ENCODE measurements at places on chromosomes 4 and X. TPM values are rescaled to one million over a fixed set of nuclear protein-coding genes. Genes with fewer than 3 reads are reported as not detected.

- H3K4me3 ChIP-seq: no peak overlapping the region
- H3K27ac ChIP-seq: no peak overlapping the region
- DNase-seq: no peak
- H3K27me3 ChIP-seq: peaks cover 10% of the 10 kb centered on the region
Observed at GRCh38 chr4:818106-818921, 7.6 kb downstream of the CPLX1 start.

DNA sequence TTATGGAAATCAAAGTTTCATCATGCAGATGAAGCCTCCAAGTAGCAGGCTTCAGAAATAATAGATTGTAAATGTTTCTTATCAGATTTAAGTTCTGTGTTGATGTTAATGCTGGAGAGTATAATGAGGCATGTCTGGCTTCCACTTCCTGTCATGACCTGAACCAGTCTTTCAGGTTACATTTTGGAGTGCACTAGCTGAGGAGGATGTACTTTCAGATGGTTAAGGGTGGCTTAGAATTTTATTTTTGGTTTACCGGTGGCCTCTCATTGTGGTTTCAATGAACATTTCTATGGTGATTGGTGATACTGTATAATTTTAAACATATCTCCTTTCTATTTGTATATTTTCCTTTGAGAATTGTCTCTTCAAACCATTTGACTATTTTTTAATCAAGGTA, 890.4 kb downstream of the SH3BGRL start:
- H3K27me3 ChIP-seq: no peaks in the 10 kb centered on the region
- H3K4me3 ChIP-seq: no peak overlapping the region
- DNase-seq: no peak
- no peaks in the 10 kb centered on the region for H3K4me1 ChIP-seq
- no peak overlapping the region for H3K27ac ChIP-seq

DNA sequence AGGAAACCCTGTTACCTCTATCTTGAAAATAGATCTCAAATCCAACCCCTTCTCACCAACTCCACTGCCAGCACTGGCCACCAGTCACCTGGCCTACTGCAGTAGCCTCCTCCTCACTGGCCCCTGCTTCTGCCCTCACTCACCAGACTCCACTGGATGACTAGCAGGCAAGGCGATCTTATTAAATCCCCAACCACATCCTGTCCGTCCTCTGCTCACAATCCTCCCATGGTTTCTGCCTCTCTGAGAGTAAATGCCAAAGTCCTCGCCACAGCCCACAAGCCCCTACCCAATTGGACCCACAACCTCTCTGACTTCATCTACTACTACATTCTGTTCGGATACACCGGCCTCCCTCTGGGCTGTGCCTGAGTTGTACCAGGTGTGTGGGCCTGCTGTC, 5.4 kb upstream of the PIM2 start:
- H3K36me3 ChIP-seq: peaks cover 11% of the 10 kb centered on the region
- peaks cover 77% of the 10 kb centered on the region for H3K4me1 ChIP-seq
- no peaks in the 10 kb centered on the region for H3K27me3 ChIP-seq
- no peak overlapping the region for H3K4me3 ChIP-seq
- no peak for DNase-seq
- peak overlapping the region; percentile 57 for H3K27ac ChIP-seq

GRCh38 chr4:171714791-171715454, 98.3 kb upstream of the GALNTL6 start:
- no peak overlapping the region for H3K4me3 ChIP-seq
- DNase-seq: no peak
- H3K27ac ChIP-seq: no peak overlapping the region
- no peaks in the 10 kb centered on the region for H3K27me3 ChIP-seq
- H3K36me3 ChIP-seq: no peaks in the 10 kb centered on the region

GRCh38 chr4:52715255-52715897, 35.8 kb downstream of the ERVMER34-1 start:
- H3K4me3 ChIP-seq: no peak overlapping the region
- peaks cover 18% of the 10 kb centered on the region for H3K4me1 ChIP-seq
- no peak overlapping the region for H3K27ac ChIP-seq
- H3K27me3 ChIP-seq: no peaks in the 10 kb centered on the region
- no peak for DNase-seq

GRCh38 chr4:7183161-7183560, 9.2 kb upstream of the SORCS2 start:
- H3K36me3 ChIP-seq: no peaks in the 10 kb centered on the region
- H3K4me1 ChIP-seq: peaks cover 9% of the 10 kb centered on the region
- no peak overlapping the region for H3K4me3 ChIP-seq

DNA sequence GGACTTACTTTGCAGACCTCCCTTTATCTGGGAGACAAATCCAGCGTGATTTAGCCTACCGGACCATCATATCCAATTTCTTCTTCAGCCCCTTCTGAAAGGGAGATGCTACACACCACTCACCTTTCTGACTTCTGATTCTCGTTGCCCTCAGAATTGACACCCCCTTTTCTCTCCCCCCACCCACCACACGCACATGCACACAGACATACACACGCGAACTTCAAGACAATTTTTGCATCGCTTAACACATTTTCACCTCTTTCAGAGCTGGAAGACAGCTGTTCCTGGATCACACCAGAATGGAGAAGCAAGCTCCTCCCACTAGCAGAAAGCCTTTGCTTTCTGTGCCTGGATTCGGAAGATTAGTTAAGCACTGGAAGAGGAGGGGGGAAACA, 1.0 kb upstream of the SNCA start:
- no peak for DNase-seq
- H3K27ac ChIP-seq: no peak overlapping the region
- H3K4me1 ChIP-seq: peaks cover 21% of the 10 kb centered on the region
- H3K36me3 ChIP-seq: no peaks in the 10 kb centered on the region
- no peak overlapping the region for H3K4me3 ChIP-seq
- peaks cover 27% of the 10 kb centered on the region for H3K27me3 ChIP-seq

GRCh38 chr4:182193311-182193710, 49.9 kb upstream of the TENM3 start:
- H3K4me3 ChIP-seq: no peak overlapping the region
- H3K27me3 ChIP-seq: no peaks in the 10 kb centered on the region
- no peak for DNase-seq
- no peaks in the 10 kb centered on the region for H3K4me1 ChIP-seq

- H3K27ac ChIP-seq: no peak overlapping the region
- H3K4me3 ChIP-seq: no peak overlapping the region
- no peaks in the 10 kb centered on the region for H3K36me3 ChIP-seq
- no peak for DNase-seq
Observed at GRCh38 chr4:10534820-10535219, 77.6 kb upstream of the ZNF518B start.

- no peak overlapping the region for H3K4me3 ChIP-seq
- H3K36me3 ChIP-seq: no peaks in the 10 kb centered on the region
- no peaks in the 10 kb centered on the region for H3K4me1 ChIP-seq
- no peaks in the 10 kb centered on the region for H3K27me3 ChIP-seq
- H3K27ac ChIP-seq: no peak overlapping the region
Observed at GRCh38 chrX:107850422-107850765, 24.7 kb downstream of the MID2 start.

- no peak for DNase-seq
- H3K36me3 ChIP-seq: no peaks in the 10 kb centered on the region
- no peak overlapping the region for H3K27ac ChIP-seq
- H3K27me3 ChIP-seq: no peaks in the 10 kb centered on the region
Observed at GRCh38 chr4:24266951-24267722, 317.2 kb downstream of the DHX15 start.

GRCh38 chrX:41449615-41450014, 2.5 kb downstream of the NYX start:
- DNase-seq: peak; percentile 14
- no peak overlapping the region for H3K27ac ChIP-seq
- no peak overlapping the region for H3K4me3 ChIP-seq

- no peak overlapping the region for H3K27ac ChIP-seq
- DNase-seq: no peak
- H3K27me3 ChIP-seq: no peaks in the 10 kb centered on the region
- H3K4me1 ChIP-seq: no peaks in the 10 kb centered on the region
Observed at GRCh38 chr4:82510216-82510615, 51.6 kb downstream of the TMEM150C start.

DNA sequence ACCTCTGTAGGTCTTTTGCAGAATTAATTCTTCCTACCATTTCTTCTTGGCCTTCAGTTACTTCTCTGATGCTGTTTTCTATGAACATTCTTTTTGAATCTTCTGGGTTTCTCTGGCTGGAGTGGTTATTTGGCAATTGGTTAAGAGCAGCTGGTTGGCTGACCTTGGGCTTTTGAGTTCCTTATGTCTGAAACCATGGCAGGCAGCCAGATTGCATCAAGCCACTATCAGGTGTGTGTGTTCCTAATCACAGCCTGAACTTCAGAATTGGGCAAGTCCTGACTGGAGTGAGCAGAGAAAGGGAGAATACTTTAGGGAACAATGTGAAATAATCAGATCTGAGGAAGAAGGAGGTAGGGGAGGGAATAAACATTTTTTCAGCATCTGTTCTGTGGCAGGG, 90.2 kb downstream of the ARHGAP10 start:
- DNase-seq: no peak
- H3K27me3 ChIP-seq: no peaks in the 10 kb centered on the region
- no peak overlapping the region for H3K27ac ChIP-seq
- H3K4me1 ChIP-seq: peaks cover 7% of the 10 kb centered on the region
- no peaks in the 10 kb centered on the region for H3K36me3 ChIP-seq
- no peak overlapping the region for H3K4me3 ChIP-seq

DNA sequence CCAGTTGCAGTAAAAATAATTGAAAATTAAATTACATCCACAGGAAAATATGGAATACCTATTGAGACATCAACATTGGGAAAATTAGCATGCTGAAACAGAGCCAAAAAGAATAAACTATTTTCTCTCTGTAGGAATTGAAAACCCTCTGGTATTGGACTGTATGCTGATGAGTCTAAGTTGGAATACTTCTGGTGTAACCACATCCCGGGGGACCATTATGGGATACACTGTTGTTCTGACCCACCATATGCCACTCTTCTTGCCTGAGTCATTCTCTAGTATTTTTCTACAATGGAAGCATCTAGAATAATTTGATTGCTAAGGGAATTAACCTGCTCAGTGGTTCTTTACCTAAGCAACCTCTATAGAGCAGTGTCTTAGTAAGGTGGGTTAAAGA, 640.7 kb upstream of the AGA start:
- no peak overlapping the region for H3K27ac ChIP-seq
- no peak for DNase-seq
- H3K4me3 ChIP-seq: no peak overlapping the region
- H3K4me1 ChIP-seq: no peaks in the 10 kb centered on the region
- no peaks in the 10 kb centered on the region for H3K27me3 ChIP-seq
- H3K36me3 ChIP-seq: no peaks in the 10 kb centered on the region

- no peaks in the 10 kb centered on the region for H3K4me1 ChIP-seq
- H3K4me3 ChIP-seq: no peak overlapping the region
- no peak overlapping the region for H3K27ac ChIP-seq
- DNase-seq: no peak
- H3K36me3 ChIP-seq: no peaks in the 10 kb centered on the region
- H3K27me3 ChIP-seq: no peaks in the 10 kb centered on the region
Observed at GRCh38 chrX:150196285-150196684, 166.8 kb upstream of the MAMLD1 start.

DNA sequence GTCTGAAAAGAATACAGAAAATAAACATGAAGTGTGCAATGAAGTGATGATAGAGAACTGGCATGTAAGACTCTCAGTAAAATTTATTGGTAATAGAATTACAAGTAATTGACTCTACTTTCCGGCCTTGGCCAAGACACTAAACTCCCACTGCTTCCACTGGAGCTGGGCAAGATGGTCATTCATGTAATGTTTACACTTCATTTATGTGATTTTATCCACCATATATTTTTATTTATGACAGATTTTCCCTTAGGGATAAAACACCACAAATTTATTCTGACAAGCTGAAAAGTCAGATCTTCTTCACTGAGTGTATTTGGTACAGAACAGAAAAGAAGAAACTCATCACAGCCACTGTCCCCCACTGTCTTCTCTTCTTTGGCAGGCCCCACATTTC, 191.9 kb downstream of the SLC39A8 start:
- no peaks in the 10 kb centered on the region for H3K36me3 ChIP-seq
- no peak overlapping the region for H3K4me3 ChIP-seq
- H3K27ac ChIP-seq: no peak overlapping the region
- no peak for DNase-seq

GRCh38 chrX:106588801-106589200, 23.0 kb upstream of the RADX start:
- H3K36me3 ChIP-seq: no peaks in the 10 kb centered on the region
- no peak overlapping the region for H3K4me3 ChIP-seq
- no peaks in the 10 kb centered on the region for H3K27me3 ChIP-seq
- H3K4me1 ChIP-seq: no peaks in the 10 kb centered on the region
- no peak for DNase-seq

DNA sequence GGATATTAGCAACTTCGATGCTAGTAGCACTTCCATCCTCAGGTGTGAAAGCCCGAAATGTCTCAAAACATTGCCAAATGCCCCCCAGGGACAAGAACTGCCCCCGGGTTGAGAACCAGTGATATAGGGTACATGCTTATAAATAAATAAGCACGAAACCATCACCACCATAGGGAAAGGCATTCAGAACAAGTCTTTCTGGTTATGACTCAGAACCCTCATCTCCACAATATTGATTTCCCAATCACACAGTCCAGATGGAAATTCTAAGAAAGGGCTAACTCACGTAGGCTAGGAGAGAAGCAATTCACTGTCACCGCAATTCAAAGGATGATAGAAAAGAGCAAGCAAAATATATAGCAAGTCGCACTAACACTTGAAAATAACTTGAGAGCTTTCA, 84.8 kb downstream of the ANOS1 start:
- no peak for DNase-seq
- no peak overlapping the region for H3K4me3 ChIP-seq
- no peaks in the 10 kb centered on the region for H3K4me1 ChIP-seq
- no peak overlapping the region for H3K27ac ChIP-seq

GRCh38 chr4:178316211-178316610, 874.0 kb upstream of the AGA start:
- DNase-seq: no peak
- H3K27me3 ChIP-seq: no peaks in the 10 kb centered on the region
- no peaks in the 10 kb centered on the region for H3K36me3 ChIP-seq

DNA sequence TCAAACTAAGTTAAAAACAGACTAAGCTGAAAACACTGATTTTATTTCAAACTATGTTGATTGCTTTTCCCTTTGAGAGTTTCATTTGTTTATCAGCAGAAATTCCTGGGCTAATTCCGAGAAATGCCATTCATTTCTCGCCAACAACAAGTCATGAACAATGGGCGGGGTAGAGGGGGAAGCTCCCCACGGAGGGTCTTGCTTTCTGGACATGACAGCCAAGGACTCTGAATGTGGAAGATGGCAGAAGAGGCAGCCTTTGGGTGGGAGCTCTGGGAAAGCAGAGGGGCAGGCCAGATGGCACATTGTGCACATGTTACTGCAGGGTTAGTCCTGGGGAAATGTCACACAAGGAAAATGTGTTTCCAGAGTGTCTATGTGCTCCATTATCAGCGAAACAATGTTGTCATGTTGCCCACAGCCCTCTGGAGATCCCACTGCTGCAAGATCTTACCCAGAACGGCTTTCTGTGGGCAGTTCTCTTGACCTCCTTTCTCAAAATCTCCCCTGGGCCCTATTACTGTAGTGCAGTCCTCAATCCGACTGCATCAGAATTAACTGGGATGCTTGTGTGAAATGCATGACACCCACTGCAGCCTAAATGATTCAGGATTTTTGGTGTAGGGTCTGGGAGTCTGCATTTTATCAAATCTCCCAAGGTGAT, 45.0 kb downstream of the CHRDL1 start:
- H3K27ac ChIP-seq: no peak overlapping the region
- H3K4me1 ChIP-seq: no peaks in the 10 kb centered on the region
- DNase-seq: no peak

The LYAR gene
- 42.9 TPM for total RNA-seq

The NUDT11 gene
- total RNA-seq: 2.7 TPM

The DCHS2 gene
- total RNA-seq: not detected

The SLC49A3 gene
- 14.9 TPM for total RNA-seq

The HS3ST1 gene
- total RNA-seq: not detected

The P2RY4 gene
- 0.64 TPM for total RNA-seq

The CFP gene
- total RNA-seq: 21.1 TPM

The ACSL1 gene
- total RNA-seq: 13.2 TPM

The OTUD5 gene
- total RNA-seq: 106 TPM

The KCNIP4 gene
- total RNA-seq: not detected

The P2RY10 gene
- 17.4 TPM for total RNA-seq
